ENCODE measurements at places on chromosomes 4 and X.

DNA sequence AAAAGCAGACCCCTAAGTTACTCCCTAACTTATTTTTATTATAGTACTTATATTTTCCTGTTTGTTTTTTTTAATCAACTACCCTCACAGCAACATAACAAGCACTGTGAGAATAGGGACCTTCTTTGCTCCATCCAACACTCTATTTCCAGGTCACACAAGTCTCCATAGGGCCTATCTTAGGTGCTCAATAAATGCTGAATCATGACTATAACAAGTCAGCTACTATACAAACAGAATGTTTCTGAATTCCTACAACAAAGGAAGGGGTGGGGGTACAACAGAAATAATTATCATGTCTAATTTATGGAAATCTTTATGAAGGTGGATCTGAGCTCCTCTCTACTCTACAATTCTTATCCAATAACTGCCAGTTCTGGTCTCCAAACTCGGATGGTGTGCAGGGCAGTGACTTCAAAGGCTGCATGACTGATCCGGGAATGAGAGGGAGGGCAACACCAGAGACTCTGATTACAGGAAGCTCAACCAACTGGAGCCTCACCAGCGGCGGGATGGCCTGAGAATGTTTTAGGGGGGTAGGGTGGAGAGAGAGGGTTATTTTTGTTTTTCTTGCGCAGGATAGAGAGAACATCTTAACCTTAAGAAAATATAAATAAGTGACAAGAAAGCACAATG is 71.1 kb downstream of the HADH start:
- no peak for DNase-seq

DNA sequence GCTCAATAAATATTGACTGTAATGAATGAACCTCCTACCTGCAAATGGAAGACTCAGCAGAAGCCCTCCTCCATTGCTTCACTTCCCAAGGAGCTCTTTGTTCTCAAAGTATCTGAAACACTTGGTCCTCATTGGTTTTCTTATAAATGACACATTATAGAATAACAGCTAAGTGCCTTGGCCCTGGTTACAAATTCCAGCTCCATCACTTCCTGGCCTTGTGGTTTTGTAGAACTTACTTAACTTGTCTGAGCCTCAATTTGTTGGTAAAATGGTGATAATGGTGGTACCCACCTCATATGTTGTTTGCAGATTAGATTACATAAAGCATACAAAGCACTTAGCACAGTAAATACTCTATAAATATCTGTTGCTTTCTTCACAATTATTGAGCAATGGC is 25.2 kb upstream of the SMIM20 start:
- no peak for DNase-seq

DNA sequence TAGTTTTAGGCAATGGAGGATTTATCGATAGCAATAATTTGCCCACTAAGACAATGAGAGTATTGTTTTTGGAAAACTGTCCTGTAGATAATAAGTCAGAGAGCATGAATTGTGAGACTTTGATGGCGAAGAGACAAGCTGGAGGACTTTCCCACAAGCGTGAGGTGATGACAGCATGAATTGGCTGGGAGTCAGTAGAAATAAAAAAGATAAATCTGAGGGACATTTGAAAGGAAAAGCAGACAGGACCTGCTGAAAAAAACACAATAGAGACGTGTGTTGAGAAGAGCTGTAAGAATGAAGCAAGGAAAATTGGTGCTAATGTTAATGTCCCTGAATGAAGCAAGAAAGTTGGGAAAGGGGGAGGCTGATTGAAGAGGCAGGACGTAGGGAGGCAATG is 233.5 kb downstream of the DCTD start:
- no peak for DNase-seq

DNA sequence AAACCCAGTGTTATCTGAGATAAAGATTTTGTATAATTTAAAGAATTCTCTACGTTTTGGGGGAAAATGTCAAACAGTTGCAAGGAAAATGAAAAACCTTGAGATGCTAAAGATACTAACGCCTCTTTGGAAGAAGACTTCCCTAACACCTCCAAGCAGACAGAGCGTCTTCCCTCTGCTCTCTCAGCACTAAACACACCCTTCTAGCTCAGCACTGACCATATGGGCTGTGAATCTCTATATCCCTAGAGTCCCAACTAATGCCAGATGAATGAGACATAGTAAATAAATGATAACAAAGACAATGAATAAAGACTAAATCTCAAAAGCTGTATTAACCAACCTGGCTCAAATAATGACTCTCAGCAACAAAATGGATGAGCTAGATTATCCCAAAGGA is 13.3 kb downstream of the FUNDC1 start:
- no peak for DNase-seq

- DNase-seq, result no peak
Observed at GRCh38 chr4:24765376-24765988, 29.9 kb upstream of the SOD3 start.

DNA sequence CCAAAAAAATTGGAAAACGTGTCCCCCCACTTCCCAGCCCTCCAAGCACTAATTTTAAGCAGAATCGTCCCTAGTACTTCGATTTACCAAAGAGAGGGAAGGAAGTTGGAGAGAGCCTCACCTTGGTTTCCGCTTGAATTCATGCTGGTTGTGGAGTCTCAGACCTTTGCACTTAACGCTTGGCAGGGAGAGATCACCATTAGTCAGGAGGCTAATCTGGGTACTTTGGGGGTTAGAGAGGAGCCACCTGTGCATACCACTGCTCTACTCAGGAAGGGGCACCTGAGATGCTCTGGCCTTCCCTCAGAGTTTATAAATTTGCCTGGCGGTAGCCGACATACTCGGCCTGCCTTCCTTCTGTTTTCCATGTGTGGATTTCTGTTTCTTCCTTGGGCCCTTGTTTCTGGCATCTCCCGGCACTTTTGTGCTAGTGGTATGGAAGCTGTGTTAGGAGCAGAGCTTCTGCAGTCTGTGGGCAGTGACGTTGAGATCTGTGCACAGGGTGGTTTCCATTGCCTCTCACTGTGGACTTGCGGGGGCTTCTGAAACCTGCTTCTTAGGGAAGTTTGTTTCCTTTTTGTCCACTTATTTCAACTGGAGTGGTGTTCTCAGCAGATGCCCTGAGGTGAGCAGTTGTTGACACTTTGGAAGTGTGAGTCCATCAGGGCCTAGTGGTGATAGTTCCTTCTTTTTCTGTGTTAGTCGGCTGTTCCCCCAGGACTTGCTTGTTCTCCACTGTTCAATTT is 104.2 kb downstream of the TMEM131L start:
- no peak for DNase-seq

DNA sequence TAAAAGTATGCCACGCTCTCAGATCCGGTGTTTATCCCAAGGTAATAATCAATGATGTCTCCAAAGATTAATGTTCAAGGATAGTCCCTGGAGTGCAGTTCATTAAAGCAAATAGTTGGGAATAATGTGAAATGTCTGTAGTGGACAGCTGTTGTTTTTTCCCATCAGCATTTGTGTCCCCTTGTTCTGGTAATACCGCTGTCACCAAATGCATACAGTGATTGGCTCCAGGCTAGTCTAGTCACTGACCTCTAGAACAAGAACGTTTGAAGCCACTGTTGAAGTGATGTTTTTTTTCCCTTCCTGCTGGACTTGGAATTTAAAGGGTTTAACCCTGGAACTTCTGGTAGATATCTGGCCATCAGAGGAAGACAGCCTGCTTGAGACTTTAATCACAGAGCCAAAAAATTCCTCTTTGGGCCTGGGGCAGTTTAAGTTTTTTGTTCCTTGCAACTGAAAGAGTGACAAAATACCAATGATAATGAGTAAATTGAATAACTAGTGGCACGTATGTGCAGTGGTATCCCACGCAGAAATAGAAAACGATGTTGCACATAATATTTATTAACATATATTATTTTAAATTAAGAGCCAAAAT is 30.6 kb downstream of the HSD17B11 start:
- DNase-seq, result no peak

DNA sequence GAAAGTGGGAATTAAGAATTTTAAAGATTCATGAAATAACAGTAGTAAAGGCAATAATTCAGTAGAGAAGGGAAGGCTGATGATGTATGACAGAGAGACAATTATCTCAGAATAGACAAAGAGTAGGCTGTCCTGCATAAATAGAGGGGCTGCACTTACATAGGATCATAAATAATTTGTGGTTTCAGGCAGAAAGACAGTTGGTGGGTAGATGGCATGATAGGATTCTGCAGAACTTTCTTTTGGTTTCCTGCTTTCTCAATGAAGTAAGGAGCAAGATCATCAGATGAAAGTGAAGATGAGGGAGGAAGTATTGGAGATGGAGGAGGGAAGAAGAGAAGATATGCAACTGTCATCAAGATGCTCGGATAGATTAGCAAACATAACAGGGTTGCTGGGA is 604.9 kb upstream of the ZFP42 start:
- DNase-seq, result no peak

DNA sequence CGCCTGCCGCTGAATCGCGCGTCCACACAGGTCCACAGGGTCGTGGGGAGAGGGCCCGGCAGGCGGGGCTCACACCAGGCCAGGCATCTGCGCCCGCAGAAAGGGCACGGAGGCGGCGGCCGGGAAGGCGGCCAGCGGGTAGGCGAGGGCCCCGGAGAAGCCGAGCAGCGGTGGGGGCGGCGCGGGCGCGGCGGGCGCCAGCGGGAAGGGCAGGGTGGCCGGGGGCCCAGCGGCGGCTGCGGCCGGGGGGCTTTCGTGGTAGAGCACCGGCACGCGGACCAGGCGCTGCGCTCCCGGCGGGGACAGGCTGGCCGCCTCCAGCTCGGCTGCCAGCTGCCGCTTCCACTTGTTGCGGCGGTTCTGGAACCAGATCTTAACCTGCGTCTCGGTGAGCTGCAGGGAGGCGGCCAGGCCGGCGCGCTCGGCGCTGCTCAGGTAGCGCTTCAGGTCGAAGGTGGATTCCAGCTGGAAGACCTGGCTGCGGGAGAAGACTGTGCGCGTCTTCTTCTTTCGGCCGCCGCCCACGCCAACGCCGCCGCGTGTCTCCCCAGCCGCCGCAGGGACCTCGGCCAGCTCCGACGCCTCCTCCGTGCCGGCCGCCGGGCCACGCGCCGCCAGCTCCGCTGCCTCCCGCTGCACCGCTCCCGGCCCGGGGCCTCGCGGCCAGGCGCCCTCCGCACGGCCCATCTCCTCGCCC is 3.9 kb downstream of the HMX1 start:
- DNase-seq, result no peak

GRCh38 chr4:136741468-136741867 is 790.8 kb downstream of the PCDH18 start:
- DNase-seq, result no peak

DNA sequence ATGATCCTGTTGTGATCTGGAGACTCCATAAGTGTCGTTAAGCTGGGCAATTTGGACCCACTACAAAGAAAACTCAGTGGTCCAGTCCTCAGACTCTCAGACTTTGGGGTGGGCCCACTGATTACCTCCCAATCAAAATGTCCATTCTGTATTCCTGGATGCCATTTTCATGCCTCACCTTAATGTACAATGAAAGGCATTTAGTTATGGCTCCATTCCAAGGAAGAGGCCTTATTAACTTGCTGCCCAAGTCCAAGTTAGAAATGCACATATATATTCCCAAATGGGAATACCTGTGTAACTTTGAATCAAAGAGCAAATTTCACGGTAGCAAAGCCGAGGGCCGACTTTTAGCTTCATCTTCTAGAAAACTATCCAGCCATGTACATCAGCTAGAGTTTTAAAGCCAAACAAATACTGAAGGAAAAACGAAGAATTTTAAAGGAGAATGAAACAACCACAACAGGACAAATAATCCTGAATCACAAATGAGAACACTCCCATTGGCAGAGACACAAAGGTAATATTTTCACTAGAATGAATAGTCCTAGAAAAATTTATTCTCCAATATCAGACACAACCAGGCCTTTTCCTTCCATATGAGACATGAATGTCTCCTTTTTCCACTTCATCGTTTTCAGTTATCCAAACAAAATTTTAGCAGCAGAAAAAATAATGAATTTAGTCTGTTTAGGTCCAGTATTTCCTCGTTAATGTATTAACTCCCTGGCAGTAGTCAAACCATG is 63.7 kb upstream of the HHIP start:
- no peak for DNase-seq

GRCh38 chr4:22202975-22203710 is 254.6 kb upstream of the KCNIP4 start:
- DNase-seq, result no peak

GRCh38 chr4:36220776-36221175 is 23.5 kb downstream of the ARAP2 start:
- DNase-seq, result no peak

- no peak for DNase-seq
Observed at GRCh38 chrX:140053846-140054245, 88.5 kb upstream of the CXorf66 start.

GRCh38 chr4:860561-860960 is 34.6 kb upstream of the CPLX1 start:
- no peak for DNase-seq

DNA sequence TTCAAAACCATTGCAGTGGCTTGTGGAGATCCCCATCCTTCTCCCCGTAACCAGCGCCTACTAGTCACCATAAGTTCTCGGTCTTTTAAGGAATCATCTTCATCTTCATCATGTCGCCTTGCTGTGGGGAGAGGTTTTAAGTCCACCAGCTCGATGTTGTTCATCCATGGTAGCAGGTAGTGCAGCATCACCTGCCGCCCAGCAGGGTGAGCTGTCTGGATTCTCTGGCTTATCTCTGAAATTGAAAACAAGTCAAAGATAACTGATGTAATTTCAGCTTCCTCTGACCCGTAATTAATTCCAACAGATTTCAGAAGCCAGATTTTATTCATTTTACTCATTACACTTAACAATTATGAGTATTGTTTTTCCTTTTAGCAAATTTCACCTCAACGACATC is 67.4 kb downstream of the ZAR1 start:
- peak; percentile 39 for DNase-seq

DNA sequence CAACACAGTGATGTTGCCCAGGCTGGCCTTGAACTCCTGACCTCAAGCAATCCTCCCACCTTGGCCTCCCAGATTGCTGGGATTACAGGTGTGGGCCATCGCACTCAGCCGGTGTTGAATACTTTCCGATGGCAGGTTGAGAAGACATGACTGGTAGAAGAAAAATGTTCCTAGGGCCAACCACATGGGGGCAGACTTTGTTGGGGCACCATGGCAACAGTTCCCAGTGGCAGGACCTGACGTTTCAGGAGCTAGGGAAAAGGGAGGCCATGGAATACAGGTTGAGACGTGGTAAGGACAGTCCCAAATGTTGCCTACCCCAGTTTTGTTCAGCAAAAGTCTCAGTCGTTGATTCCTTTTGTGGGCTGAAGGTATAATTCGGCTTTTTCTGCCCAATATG is 134.6 kb downstream of the ASMT start:
- DNase-seq, result no peak

DNA sequence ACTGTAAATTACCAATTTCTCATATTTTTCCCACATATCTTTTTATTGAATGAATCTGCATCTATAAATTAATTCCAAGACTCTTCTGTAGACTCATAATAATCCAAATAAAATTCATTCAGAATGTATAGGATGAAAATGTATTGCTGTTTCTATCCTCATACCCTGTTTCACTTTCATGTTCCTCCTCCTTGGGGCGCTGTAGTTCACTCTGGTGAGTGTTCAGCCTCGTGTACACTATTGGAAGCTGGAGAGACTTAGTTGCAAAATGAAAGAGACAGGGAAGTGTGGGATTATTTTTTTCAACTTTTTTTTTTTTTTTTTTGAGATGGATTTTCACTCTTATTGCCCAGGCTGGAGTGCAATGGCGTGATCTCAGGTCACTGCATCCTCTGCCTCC is 296.1 kb downstream of the TLL1 start:
- DNase-seq, result no peak

Data from NCI-H146 (cell line).